ENCODE measurements at places on chromosomes 16 and 17.
A peak's percentile ranks its signal among the peaks of the same experiment; 100 is the strongest.

DNA sequence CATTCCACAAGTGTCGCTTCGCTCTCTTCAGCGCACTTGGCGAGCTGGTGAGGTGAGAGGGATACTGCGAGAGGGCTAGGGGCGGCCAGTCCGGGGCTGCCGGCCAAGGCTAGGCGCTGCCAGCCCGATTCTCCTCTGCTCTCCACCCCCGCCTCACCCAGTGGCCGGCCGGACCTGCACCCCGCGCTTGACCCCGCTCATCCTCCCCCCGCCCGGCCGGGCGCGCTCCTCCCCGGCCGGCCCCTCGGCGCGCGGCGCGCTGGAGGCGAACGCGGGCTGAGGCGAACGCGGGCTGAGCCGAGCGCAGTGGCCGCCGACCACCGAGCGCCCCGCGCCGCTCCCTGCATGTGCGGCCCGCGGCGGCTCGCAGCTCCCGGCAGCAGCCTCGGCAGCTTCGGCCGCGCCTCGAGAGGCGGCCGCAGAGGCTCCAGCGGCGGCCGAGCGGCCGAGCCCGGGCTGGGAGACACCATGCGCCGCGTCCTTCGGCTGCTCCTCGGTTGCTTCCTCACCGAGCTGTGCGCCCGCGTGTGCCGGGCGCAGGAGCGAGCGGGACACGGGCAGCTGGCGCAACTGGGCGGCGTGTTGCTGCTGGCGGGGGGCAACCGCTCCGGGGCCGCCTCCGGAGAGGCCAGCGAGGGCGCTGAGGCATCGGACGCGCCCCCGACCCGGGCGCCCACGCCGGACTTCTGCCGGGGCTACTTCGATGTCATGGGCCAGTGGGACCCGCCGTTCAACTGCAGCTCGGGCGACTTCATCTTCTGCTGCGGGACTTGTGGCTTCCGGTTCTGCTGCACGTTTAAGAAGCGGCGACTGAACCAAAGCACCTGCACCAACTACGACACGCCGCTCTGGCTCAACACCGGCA lies at the start of gene SHISA9:
TSS of gene SHISA9 (plus strand) at position 2 of the 865 bp plus-strand sequence.
- DNase-seq = no peak

DNA sequence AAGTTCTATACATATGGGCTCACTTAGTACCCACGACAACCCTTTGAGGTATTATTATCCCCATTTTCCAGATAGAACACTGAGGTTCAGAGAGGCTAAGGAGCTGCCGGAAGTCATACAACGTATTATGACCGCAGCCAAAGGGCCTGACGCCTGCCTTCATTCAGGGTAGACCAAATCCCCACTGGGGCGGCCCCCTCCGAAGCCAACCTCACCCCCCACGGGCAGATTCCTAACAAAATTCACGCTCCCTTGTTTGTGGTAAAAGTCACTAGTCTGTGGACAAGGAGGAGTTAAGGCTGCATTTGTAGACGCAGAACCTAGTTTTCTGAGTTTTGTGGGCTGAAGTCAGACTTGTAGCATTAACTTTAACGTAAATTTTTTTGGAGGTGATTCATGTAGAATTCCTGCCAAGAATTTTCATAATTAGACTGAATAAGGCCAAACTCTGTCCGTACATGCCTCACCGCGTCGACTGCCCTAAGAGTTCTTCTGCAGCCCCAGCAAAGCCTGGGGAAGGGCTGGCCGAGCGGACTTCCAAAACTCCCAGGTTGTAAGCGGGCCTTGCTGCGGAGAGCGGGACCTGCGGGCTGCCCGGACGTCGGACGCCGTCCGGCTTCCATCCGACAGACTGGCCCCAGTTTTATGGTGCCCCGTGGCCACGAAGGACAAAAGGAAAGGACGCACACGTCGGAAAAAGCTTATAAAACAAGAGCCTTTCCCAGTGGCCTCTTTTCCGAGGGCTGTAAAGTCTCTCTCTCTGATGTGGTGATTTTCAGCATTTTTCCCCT lies 75.7 kb downstream of the NXN start:
- no peak for DNase-seq

DNA sequence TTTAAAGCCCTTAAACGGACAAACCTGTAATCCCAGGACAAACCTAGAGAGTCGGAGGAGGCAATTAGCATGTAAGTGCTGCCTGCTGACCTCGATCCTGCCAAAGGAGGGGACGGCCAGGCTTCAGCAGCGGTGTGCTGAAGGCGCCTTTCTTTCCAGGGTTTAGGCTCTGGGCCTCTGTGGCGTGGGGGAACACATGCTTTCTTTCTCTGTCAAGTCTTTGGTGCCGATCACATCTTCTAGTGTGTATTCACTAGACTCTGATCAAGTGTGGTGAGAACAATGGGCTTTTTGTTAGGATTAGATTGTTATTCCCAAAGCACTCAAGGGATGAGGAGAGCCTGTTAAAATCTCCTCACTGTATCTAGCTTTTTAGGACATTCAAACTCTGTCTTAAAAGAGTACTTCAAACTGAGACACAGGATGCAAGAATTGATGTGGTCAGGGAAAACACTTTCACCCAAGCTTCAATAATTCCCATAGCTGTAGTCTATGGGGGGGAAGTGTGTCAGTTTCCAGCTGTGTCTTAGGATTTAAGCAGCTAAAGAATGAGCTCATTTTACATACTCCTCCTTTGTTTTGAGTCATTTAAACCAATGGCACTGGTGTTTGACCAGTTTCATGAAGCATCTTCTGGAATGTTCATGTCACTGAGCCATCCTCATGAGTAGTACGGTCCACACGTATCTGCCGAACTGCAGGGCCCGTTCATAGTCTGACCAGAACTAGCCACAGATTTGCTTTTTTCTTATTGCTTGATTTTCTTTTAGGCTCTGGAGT lies 51.2 kb downstream of the RPA1 start:
- no peak for DNase-seq

DNA sequence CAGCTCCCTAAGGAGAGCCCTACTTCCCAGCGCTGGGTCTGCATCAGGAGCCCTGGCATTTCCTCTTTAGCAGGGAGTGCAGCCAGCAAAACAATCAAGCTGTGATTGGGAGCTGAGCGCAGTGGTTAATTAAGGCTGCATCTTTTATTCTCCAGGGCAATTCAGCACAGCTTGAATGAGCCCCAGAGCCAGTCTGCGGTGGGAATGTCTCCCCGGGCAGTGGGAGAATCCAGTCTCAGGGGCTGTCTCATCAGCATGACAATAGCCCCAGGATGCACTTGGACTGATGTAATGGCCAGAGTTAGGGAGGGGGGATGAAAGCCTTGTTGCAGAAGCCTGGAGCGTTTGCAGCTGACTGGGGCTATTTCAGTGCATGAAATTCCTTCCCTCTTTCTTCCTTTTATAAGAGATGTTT lies 292.6 kb upstream of the SOX9 start:
- peak; percentile 93 for DNase-seq

DNA sequence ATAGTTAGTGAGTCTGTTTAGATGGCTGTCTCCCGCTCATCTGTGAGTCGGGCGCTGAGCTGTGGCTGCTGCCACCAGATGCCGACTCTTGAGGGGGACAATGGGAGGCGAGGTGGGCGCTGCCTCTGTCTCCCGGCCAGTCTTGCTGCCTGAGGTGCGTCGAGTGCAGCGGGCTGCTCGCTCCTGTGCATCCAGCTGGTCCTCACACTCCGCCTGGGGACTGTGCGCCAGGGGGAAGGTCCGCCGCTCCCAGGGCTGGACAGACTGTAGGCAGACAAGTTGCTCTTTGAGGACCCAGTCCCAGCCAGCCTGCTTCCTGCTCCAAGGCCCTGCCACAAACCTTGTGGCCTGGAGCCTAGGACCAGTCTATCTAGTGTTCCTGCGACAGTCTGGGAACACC lies 32.4 kb downstream of the STH start:
- DNase-seq = no peak

- no peak for DNase-seq
Measured at GRCh38 chr17:7747635-7748071, 30.1 kb downstream of the DNAH2 start.

DNA sequence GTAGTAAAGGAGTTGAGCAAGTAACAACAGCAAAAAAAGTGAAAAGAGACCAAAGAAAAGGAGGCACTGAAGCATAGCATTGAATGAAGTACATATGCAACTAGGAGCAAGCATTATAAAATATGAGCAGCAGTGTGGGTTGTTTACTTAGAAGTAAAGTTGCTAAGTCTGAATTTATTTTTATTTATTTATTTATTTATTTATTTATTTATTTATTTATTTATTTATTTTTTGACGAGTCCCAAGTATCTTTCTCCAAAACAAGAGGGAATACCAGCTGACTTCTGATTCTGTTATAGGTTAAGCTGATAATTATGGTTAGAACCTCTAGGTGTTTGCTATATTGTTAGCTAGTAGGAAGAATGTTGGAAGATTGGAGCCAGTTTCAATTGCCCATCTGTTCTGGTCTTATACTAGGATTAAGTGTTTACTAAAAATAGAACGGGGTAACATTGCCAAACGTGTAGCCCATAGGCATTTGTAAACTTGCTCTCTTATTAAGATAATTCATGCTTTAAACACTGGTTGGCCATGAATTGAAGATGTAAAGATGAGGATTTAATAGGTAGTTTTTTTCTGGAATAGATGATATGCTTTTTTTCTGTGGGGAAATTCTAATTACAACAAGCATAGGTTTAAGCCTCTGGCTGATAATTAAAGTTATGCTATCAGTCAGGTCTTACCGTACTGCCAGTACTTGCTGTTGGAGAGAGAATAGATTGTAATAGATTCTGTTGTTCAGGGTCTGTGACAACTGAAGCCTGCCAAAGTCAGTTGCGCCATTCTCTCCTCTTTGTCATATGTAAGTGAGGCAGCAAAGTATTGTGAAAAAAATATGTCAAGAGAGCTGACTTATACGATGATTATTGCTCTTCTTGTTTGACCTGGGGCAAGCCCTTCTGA lies 66.7 kb downstream of the PPM1E start:
- DNase-seq = no peak

- DNase-seq = no peak
Measured at GRCh38 chr17:2171702-2172076, 116.8 kb downstream of the HIC1 start.

DNA sequence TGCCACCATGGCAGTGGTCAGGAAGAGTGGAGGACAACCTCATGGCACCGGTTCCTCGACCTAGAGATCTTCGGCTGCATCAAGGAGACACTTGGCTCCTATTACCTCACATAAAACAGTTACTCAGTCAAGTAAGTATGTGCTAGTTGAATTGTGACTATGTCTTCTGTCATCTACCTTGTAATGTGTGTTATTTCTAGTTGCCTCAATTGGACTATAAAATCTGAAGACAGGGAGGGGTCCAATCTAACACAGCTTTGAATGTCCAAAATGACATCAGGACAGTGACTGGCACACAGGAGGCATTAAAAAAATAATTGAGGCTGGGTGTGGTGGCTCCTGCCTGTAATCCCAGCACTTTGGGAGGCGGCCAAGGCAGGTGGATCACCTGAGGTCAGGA lies 17.2 kb downstream of the C16orf86 start:
- no peak for DNase-seq

DNA sequence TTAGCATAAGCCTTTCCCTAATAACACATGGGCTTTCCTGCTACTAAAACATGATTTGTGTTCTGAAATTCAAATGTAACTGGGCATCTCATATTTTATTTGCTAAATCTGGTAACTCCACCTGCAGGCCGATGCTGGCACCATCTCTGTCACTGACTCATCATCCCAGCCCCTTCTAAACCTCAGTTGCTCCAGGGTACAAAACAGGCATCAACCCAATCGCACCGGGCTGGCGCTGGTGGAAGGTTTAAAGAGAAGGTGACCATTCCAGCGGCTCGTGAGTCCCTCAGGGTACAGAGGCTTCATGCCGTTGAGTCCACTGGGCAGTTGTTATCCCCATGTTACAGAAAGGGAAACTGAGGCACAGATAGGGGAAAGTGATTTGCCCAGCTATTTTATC lies 27.1 kb downstream of the PPL start:
- no peak for DNase-seq

DNA sequence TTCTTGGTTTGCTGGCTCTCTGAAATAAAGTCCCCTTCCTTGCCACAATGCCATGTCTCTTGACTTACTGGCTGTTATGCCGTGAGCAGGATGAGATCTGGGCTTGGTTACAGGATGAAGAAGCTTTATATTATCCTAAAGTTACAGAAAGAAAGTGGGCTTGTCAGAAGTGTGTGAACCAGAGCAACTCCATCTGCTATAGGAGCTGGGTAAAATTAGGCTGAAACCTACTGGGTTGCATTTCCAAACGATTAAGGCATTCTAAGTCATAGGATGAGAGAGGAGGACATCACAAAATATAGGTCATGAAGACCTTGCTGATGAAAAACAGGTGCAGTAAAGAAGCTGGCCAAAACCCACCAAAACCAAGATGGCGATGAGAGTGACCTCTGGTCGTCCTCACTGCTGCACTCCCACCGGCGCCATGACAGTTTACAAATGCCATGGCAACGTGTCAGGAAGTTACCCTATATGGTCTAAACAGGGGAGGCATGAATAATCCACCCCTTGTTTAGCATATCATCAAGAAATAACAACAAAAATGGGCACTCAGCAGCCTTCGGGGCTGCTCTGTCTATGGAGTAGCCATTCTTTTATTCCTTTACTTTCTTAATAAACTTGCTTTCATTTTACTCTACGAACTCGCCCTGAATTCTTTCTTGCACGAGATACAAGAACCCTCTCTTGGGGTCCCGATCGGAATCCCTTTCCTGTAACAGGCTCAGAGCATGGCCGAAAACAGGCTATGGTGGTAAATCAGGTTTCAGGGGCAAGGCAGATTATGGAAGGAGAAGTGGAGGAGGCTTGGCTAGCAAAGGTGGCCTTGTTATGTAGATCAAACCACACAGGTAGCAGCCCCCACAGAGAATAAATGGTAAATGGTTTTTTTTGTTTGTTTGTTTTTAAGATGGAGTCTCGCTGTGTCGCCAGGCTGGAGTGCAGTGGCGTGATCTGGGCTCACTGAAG lies 81.3 kb upstream of the C16orf82 start:
- no peak for DNase-seq
